ENCODE measurements at places on chromosomes 6 and 20.

DNA sequence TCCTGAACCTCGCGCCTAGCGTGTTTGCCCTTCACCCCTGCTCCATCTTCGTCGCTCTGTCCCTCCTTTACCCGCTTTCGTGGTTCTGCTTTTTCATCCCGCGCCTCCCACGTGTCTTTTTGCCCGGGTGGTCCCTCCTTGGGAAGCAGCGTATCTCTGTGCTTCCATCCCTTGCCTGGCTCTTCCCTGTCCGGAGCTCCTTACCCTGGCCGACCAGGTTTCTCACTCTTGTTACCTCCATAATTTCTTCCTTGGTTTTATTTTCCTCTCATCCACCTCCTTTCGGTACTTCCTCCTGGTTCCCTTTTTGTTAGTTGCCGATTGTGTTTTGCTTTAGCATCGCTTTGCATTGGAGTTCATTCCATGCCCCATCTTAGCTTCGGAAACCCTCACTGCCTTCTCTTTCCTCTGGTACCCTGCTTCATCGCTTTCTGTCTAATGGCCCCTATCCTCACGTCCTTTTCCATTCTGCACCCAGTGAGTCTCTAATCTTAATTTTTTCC lies 735 bp downstream of the FAM135A start:
- DNase-seq, result no peak

DNA sequence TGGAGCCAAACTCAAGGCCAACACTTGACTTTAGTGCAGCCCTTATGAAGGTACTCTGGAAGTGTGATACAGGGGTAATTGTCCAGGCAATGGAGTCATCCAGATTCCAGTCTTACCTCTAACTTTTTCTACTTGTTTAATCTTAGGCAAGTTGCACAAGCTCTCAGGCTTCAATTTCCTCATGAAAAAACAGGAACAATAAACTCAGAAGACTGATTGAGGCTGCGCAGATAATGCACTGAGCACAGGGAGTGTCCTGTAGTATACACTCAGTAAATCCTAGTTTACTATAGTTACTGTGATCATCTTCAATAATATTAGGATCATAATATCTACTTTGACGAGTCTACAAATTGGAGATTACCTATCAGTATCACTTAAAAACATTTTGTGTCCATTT lies 127.5 kb upstream of the SMLR1 start:
- no peak for DNase-seq

DNA sequence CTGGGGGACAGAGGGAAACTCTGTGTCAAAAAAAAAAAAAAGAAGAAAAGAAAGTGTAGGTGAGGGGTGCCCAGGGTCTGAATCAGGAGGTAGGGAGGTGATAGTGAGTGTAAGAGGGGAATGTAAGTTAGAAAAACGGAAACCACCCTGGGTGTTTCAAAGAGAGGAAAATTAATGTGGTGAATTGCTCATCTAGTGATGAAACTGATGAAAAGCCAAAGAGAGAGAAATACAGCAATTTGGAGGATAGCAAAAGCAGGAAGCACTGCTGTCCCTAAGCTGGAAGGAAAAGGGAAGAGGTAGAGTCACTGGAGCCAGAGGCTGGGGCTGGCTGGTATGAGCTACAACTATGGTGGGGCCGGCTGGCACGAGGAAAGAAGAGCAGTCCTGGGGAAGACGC lies 85.0 kb upstream of the CEP85L start:
- DNase-seq, result no peak

DNA sequence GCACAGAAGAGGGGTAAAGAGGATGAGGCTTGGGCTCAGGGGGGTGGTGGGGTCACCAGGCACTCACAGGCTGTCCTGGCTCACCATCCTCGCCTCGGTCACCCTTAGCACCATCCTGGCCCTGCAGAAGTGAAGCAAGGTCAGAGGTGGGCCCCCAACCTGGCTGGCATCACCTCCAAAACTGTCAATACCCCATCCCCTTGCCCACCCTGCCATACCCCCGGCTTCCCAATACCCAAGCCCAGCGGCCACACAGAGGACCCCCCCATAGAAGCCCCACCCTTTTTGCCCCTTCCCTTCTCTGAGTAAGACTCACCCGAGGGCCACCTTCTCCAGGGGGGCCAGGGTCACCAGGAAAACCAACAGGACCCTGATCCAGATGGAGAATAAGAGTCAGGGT lies 23.6 kb downstream of the COL11A2 start:
- DNase-seq, result no peak

GRCh38 chr20:47876311-47877088 lies 91.2 kb upstream of the SULF2 start:
- DNase-seq, result no peak

- DNase-seq, result no peak
Observed at GRCh38 chr20:62587757-62588402, 54.4 kb upstream of the SLCO4A1 start.

DNA sequence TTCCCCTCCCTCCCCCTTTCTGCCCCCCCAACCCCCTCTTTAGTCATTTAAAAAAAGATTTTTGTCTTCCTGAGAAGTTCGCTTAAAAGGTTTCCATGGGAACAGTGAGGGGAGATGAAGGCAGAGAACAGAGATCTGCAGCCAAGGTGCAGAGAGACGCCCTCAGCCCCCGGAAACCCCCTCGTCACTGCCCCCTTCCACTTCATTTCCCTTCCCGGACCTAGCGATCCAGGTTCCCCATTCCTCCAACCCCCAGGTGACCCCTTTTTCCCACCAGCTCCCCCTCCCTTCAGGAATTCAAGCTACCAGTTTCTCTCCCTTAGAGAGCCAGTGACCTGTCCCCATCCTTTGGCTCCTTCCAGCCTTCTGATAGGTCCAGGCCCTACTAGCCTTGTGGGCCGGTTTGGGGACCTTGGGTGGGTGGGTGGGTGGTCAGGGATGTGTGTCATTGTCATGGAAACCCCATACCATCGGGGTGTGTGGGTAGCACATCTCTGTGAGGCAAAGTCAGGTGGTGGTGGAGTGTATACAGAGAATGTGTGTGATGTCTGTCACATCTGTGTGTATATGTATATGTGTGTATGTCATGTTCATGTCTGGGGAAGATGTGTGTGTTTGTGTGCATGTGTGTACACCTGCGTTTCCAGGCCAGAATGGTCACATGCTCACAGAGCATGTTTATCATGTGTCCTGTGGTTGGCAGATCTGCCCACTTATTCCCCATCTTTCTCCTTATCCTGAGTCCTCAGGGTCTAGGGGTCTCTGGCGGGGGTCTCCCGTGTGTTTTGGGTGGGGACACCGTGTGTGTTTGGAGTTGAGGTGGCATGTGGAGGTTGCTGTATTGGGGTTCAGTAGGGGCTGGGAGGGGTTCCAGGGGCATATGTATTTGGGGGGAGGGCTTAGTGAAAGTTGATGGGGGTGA lies 7.0 kb downstream of the SYNGAP1 start:
- no peak for DNase-seq

Data from NCI-H2081 (cell line).